ENCODE measurements at places on chromosomes 5 and 9. TPM values are rescaled to one million over a fixed set of nuclear protein-coding genes. Genes with fewer than 3 reads are reported as not detected.
A peak's percentile ranks its signal among the peaks of the same experiment; 100 is the strongest.

The CDKN2B-AS1 gene
- 1.7 TPM for polyA plus RNA-seq

The PAEP gene
- 0.09 TPM for polyA plus RNA-seq

The OR1J2 gene
- not detected for polyA plus RNA-seq

The ENTR1 gene
- 50.1 TPM for polyA plus RNA-seq

The CBY3 gene
- polyA plus RNA-seq: 1.2 TPM

The COL15A1 gene
- 19.7 TPM for polyA plus RNA-seq

The TMEM171 gene
- polyA plus RNA-seq: 13.7 TPM

DNA sequence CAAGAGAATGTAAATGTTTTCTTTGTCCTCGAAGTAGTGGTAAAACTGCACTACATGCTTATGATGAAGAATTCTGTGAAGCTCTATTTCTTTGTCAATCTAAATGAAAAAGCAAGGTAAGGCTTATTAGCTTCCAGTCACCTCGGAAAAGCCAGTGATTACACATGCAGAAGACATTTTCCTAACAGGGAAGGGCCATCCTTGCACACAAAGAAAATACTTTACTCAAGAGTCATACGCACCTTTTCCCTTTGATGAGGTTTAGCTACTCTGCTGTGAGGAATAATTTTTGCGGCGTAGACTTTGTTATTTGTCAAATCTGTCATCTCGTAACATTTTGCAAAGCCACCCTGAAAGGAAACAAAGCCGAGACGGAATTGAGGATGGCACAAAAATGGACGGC is 1.1 kb downstream of the PLK2 start:
- H3K27me3 ChIP-seq: peaks cover 7% of the 10 kb centered on the region
- peaks cover 13% of the 10 kb centered on the region for H3K36me3 ChIP-seq
- H3K4me3 ChIP-seq: peak overlapping the region; percentile 84
- no peak overlapping the region for H3K27ac ChIP-seq

GRCh38 chr9:121912812-121913627 is 180.1 kb downstream of the TTLL11 start:
- H3K36me3 ChIP-seq: no peaks in the 10 kb centered on the region
- no peak overlapping the region for H3K27ac ChIP-seq
- no peaks in the 10 kb centered on the region for H3K4me1 ChIP-seq
- no peak for DNase-seq

GRCh38 chr5:53059281-53059680 is 50.3 kb downstream of the MOCS2 start:
- H3K4me1 ChIP-seq: no peaks in the 10 kb centered on the region
- H3K27me3 ChIP-seq: no peaks in the 10 kb centered on the region
- no peak overlapping the region for H3K4me3 ChIP-seq
- no peak for DNase-seq

DNA sequence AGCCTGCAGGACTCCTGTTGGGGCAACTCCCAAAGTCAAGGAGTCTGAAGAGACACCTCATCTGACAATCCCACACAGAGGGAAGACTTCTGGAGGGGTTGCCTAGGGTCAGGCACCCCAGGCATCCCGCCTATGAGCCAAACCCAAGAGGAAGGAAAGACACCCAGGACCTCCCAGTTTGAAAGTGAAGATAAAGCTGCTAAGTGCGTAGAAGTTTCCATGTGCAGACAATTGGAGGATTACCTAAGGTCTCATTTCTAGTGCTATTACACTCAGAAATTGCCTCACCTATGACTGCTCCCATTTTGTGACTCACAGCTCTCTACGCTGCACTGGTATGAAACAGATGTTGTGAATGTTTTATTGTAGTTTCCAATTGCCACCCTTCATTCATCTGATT is 322.9 kb downstream of the SLIT3 start:
- DNase-seq: peak; percentile 15
- no peaks in the 10 kb centered on the region for H3K4me1 ChIP-seq
- H3K27ac ChIP-seq: no peak overlapping the region
- H3K27me3 ChIP-seq: peaks cover 2% of the 10 kb centered on the region
- no peaks in the 10 kb centered on the region for H3K36me3 ChIP-seq

DNA sequence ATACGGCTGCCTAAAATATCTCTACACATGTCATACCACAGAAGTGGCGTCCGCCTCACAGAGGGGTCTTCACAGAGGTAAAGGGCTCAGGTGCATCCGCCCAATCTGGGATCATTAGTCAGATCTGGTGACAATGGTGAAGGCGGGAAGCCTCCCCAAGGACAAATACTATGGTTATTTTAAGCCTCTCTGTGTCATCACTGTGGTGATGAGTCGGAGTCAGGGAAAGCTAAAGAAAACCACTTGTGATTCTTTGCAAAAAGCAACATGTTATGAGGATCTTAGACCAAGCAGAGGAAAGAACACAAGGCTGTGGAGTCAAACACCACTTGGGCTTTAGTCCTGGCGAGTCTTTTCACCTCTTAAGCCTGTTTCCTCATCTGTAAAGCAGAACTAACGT is 190.4 kb downstream of the DRD1 start:
- no peaks in the 10 kb centered on the region for H3K27me3 ChIP-seq
- no peak overlapping the region for H3K4me3 ChIP-seq
- no peaks in the 10 kb centered on the region for H3K4me1 ChIP-seq
- no peaks in the 10 kb centered on the region for H3K36me3 ChIP-seq

DNA sequence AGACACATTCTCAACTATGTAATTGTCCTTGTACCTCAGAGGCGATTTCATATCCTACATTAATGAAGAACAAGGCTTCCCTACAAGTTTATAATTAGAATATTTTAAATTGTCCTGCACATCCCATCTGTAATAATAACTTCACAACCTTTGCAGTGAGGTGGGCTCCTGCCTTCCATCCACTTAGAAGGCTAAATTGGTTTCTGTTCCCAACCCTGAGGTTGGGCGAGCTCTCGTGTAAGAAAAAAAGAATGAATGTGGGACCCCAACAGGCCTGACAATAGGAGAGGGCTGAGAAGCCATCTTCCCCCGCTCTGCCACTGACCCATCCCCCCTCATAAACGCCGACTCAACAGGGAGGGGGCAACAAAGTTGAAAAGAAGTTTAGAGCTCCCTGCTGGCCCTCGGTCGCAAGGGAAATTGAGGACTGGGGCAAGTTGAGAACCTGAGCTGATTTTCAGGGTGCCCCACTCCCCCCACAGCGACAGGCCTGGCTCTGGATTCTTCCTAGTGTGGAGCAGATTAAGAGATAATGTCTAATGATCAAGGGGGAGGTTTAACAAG is 9.4 kb downstream of the BARHL1 start:
- H3K36me3 ChIP-seq: peaks cover 14% of the 10 kb centered on the region
- H3K27me3 ChIP-seq: peaks cover 56% of the 10 kb centered on the region
- DNase-seq: no peak
- H3K4me3 ChIP-seq: no peak overlapping the region

DNA sequence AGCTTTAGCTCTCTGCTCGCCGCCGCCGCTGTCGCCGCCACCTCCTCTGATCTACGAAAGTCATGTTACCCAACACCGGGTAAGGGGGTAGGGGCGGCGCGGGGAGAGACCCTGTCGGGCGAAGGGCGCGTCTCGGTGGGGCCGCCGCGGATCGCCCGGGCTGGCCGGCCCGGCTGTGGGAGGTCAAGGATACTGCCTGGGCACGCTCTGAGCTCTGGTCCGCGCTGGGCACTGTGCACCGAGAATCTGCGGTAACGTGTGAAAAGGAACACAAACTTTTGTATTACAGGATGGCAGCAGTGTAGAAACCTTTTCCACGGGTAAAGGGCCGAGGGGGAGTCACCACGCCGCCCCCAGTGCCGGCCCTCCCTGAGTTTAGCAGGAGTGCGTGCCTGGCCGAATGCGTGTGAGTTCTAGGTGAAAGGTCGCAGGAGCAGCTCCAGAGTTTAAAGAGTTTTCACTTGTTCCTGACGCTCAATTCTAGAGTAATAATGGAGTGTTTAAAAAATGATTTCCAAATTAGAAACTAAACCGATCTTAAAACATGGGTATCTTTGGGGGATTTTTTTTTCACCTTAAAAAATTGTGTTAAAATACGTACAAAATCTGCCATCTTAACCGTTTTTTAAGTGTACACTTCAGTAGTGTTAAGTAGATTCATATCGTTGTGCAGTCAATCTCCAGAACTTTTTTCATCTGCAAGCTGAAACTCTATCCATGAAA is at the start of gene HSDL2:
HSDL2 (plus strand) TSS at position 7 of the 723 bp plus-strand sequence; CDS start at position 63, 56 bp downstream.
- H3K27me3 ChIP-seq: no peaks in the 10 kb centered on the region
- peaks cover 13% of the 10 kb centered on the region for H3K4me1 ChIP-seq
- no peaks in the 10 kb centered on the region for H3K36me3 ChIP-seq
- peak; percentile 33 for DNase-seq
- peak within 1 kb of the TSS; percentile 78 for H3K4me3 ChIP-seq

- DNase-seq: no peak
- no peaks in the 10 kb centered on the region for H3K27me3 ChIP-seq
- H3K4me1 ChIP-seq: no peaks in the 10 kb centered on the region
- H3K4me3 ChIP-seq: no peak overlapping the region
Measured at GRCh38 chr5:112237456-112237855, 181.6 kb downstream of the EPB41L4A start.

- no peak overlapping the region for H3K27ac ChIP-seq
- H3K27me3 ChIP-seq: peaks cover 3% of the 10 kb centered on the region
- H3K4me3 ChIP-seq: no peak overlapping the region
- H3K36me3 ChIP-seq: no peaks in the 10 kb centered on the region
- H3K4me1 ChIP-seq: no peaks in the 10 kb centered on the region
- no peak for DNase-seq
Measured at GRCh38 chr5:141729387-141730006, 47.5 kb upstream of the ARAP3 start.

GRCh38 chr9:18942801-18943200 is 90.2 kb downstream of the SAXO1 start:
- no peak overlapping the region for H3K27ac ChIP-seq
- no peaks in the 10 kb centered on the region for H3K4me1 ChIP-seq
- DNase-seq: no peak
- H3K36me3 ChIP-seq: no peaks in the 10 kb centered on the region
- no peaks in the 10 kb centered on the region for H3K27me3 ChIP-seq
- no peak overlapping the region for H3K4me3 ChIP-seq

- no peaks in the 10 kb centered on the region for H3K27me3 ChIP-seq
- no peaks in the 10 kb centered on the region for H3K36me3 ChIP-seq
- H3K27ac ChIP-seq: no peak overlapping the region
- H3K4me1 ChIP-seq: no peaks in the 10 kb centered on the region
- H3K4me3 ChIP-seq: no peak overlapping the region
Measured at GRCh38 chr5:95059636-95060035, 225.3 kb downstream of the MCTP1 start.

DNA sequence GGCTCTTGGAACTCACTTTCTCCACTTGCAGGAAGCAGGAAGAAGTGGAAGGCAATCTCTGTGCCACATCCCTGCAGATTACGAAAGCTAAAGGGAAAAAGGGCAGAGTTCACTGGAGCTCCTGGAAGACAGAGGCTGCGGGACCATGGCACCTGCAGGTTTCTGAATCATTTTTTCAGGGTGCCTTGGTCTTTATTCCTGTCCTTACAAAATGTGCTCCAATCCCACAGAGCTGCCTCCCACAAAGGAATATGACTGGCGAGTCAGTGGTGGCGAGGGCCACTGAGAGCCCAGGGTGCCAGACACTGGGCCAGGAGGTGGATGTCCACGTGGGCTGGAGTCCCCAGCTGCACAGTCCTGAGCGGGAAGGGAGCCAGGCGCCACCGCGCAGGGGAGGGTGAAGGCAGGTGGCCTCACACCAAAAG is 183.0 kb downstream of the FANCC start:
- H3K27me3 ChIP-seq: no peaks in the 10 kb centered on the region
- peak overlapping the region; percentile 39 for H3K27ac ChIP-seq
- H3K4me1 ChIP-seq: peaks cover 16% of the 10 kb centered on the region
- no peak overlapping the region for H3K4me3 ChIP-seq
- peaks cover 8% of the 10 kb centered on the region for H3K36me3 ChIP-seq

Measured in large intestine (tissue), 12 donors.